ENCODE measurements at places on chromosomes 5 and 9.

GRCh38 chr9:134386951-134387831 is 60.9 kb downstream of the RXRA start:
- DNase-seq = no peak

DNA sequence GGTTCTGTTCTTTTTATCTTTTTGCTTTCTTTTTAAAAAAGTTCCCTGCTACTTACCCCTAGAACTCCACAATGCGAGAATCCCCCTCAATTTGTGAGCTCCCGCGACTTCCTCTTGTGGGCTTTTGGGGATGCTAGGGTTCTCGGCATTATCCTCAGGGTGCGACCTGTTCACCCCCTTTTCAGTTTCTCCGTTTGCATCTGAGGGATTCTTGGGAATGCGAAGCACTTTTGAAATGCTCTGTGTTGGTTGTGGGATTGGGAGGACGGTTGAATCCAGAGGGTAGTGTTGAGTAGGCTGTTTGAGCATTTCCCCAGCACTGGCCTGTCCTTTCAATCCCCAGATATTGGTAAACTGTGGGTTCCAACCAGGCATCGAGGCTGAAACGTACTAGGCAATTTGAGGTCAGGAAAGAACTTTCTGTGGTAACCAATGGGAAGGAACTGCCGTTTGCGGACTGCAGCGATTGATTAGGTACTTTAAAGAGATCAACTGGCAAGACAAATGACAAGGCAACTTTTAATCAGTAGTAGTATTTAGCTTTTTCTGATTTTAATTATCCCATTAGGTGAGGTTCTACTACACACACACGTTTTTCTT is 415 bp downstream of the XRCC4 start:
- DNase-seq = peak; percentile 2

DNA sequence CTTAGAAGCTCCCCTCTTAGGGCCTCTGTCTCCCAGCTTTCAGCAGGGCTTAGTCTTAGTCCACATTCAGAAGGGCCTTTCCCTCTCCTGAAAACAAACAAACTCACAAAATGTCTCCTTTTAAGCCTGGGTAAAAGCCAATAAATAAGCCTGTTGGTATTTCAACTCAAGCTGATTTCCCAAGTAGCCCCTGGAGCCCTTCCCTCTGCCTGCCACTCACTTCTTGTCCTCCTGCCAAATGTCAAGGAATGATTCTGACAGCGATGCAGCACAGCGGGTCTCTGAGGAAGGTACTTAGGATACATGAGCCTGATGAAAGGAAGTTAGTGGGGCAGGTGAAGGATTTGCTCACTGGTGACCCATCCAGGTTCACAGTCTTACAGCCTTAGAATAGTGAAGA is 210.5 kb downstream of the PJA2 start:
- no peak for DNase-seq

GRCh38 chr5:18329328-18329727 is 695.1 kb downstream of the TAF11L14 start:
- no peak for DNase-seq

- no peak for DNase-seq
These were observed 291.8 kb downstream of the KIAA0825 start for GRCh38 chr5:94326586-94326985.

- DNase-seq = no peak
These were observed 36.4 kb downstream of the ZNF366 start for GRCh38 chr5:72470826-72471225.

- no peak for DNase-seq
These were observed 2.7 kb downstream of the PRRC2B start for GRCh38 chr9:131396626-131397025.

- DNase-seq = no peak
These were observed 8.7 kb downstream of the TAS2R1 start for GRCh38 chr5:9621379-9621903.

DNA sequence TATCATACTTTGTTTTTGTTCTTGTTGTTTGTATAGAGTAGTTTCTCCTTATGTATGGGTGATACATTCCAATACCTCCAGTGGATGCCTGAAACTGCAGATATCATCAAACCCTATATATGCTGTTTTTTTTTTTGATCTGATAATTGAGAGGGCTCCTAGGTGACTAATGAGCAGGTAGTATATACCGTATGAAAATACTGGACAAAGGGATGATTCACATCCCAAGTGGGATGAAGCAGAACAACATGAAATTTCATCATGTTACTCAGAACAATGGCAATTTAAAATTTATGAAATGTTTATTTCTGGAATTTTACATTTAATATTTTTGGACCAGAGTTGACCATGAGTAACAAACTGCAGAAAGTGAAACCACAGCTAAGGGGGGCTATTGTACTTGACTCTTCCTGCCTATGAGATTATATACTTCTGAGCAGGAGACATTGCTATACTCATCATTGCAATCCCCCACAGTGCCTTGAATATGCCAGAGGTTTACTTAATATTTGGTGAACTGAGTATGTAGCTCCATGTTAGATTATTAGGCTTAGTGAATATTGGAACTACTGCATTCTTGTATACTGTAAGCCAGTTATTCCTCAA is 258.7 kb upstream of the FBXL7 start:
- no peak for DNase-seq

DNA sequence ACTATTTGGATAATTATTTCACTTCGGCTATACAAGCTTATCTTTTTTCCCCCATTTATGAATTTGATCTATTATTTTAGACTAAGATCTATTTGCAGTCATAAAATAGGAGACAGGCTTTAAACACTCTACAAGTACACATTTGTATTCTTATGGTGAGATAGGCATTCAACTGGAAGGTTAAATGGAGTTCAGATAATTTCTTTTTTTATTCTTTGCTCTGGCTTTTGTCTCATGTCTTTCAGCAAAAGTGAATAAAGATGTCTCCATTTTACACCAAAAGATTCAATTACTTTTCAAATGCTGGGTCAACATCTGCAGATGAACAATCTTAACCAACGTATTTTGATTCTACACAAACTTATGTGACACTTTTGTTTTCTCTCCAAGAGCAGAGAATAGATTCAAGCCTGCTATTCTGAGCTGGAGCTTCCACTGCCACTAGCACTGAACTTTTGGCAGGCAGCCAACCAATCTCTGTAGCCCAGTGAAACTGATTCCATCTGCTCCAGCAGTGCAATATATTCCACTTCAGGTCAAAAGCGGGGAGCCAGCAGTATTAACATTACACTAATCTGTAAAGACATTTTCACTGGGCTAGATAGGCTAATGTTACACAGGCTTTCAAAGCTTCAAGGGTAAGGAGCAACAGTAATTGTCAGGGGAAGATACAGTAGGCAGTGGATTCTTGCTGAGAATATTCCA is 452.0 kb upstream of the ZNF608 start:
- no peak for DNase-seq

DNA sequence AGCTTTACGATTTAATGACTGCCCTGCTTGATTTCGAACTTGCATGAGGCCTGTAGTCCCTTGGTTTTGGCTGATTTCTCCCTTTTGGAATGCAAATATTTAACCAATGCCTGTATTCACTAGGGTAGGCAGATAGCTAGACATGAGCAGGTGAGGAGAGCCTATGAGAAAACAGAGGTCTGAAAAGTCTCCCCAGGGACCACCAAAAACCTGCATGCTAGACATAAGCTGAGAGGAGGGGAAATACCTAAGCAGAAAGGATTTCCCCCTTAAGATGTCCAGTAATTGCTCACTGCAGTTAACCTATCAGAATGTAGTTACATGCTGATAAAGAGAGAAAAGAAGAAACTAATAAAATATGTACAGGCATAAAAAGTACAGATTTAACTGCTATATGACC is 667.4 kb upstream of the SEMA6A start:
- DNase-seq = no peak

DNA sequence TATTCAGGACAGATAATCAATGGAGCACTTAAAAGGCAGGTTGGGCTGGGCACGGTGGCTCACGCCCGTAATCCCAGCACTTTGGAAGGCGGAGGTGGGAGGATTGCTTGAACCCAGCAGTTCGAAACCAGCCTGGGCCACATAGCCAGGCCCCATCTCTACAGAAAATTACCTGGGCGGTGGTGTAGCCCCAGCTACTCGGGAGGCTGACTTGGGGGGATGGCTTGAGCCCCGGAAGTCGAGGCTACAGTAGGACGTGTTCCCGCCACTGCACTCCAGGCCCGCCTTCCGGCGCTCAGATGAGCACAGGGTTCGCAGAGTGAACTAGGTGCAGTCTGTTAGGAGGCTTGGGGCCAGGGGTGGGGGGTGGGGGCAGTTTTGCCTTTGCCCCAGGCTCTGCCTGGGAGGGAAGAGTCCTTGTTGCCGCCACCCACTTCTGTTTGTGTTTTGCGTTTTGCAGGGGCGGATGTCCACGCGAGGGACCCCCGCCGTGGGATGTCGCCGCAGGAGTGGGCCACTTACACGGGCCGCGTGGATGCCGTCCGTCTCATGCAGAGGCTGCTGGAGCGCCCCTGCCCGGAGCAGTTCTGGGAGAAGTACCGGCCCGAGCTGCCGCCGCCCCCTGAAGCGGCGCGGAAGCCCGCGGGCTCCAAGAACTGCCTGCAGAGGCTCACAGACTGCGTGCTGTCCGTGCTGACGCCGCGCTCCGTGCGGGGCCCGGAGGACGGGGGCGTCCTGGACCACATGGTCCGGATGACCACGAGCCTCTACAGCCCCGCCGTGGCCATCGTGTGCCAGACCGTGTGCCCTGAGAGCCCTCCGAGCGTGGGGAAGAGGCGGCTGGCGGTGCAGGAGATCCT is 85.2 kb downstream of the ANKRD33B start:
- DNase-seq = no peak

DNA sequence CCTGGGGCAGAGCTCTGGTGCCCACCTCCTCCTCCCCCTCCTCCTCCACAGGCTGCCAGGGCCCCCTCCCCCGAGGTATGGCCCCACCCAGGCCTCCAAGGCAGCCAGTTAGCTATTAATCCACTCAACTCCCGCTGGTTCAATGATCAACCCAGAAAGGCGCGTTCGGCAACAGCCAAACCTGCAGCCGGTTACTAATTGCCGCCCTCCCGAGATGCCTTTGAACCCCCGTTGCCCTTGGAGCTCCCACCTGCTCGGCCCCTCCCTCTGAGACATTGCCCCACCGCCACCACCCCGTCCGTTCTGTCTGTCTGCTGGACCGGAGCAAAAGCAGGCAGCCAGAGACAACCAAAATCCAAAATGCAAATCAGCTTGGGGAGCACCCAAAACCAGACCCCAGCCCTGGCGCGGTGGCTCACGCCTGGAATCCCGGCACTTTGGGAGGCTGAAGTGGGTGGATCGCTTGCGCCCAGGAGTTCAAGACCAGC is 25.8 kb downstream of the NOTCH1 start:
- no peak for DNase-seq

DNA sequence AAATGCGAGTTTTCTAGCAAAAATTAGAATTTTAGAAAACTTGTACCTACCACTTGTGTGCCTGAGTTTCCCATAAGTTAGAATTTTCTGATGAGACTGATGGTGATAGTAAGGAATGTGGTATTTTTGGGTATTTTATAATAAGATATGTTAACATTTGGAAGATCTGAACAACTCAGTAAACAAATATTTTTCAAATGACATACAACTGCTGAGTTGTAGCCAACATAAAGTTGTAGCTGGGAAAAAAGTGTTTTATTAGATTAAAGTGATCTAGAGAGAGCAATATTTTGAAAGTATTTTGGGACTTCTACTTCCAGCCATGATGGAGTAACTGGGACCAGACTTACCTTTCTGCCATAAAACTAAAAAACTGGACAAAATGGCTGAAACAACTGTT is 37.9 kb downstream of the GEMIN5 start:
- no peak for DNase-seq

DNA sequence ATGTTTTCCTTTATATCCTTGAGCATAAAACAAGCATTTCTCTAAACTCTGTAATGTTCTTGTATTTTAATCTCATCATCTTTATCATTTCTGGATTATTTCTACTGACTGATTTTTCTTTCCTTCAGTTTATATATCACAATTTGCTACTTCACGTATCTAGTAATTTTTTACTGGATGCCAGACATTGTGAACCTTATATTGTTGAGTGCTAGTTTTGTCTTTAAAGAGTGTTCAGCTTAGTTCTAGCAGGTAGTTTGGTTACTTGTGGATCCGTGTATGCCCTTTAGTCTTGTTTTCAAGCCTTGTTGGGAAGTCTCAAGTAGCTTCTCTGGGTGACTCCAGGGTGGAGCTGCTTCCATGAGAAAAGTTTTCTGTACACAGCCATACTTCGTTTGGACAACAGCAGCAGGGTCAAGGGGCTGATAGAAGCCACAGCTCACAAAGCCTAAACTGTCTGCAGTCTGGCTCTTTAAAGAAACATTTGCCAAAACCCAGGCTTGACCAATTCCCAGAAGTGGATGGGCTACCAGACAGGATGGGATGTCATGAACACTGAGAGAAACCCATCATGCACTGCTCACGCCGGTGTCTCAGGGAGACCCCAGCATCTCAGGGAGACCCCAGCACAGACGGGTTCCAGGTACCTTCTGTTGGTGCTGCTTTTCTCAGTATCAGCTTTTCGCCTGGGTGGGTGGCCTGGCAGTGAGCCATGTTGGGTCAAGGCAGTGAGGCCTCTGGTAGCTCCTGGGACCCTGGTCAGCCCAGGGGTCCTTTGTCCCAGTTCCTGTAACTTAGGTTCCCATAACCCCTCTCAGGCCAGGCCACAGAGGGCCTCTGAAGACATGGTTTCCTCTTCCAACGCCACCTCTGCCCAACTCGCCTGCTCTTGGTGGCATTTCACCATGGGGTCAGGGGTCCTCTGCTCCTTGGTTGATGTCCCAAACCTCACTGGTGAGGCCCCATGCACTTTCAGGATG is 29.1 kb downstream of the TRIP13 start:
- no peak for DNase-seq
